Hepatocyte (in vitro differentiated cells): ENCODE measurements at places on chromosomes 4 and X. TPM values are rescaled to one million over a fixed set of nuclear protein-coding genes. Genes with fewer than 3 reads are reported as not detected.
A peak's percentile ranks its signal among the peaks of the same experiment; 100 is the strongest.

AKAP4 gene
- total RNA-seq = 0.23 TPM in 1 of 2 replicates, not detected in the other

DGAT2L6 gene
- total RNA-seq = not detected in 2 replicates

GABRG1 gene
- not detected in 2 replicates for total RNA-seq

FGF5 gene
- 0.04 TPM in 1 of 2 replicates, not detected in the other for total RNA-seq

WDR19 gene
- 27.5 and 30.3 TPM in 2 replicates for total RNA-seq

RAB39B gene
- 1.00 and 1.2 TPM in 2 replicates for total RNA-seq

ADAMTS3 gene
- 3.8 and 5.8 TPM in 2 replicates for total RNA-seq

NOX1 gene
- total RNA-seq = 2.5 and 3.0 TPM in 2 replicates

DNA sequence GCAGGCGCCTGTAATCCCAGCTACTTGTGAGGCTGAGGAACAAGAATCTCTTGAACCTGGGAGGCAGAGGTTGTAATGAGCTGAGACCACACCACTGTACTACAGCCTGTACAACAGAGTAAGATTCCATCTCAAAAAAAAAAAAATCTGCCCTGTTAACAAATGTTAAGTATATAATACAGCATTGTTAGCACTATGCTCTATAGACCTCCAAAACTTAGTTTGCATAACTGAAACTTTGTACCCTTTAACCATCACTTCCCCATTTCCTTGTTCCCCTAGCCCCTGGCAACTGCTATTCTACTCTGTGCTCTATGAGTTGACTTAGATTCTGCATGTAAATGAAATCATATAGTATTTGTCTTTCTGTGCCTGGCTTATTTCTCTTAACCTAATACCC is 76.7 kb downstream of the TAB3 start:
- DNase-seq = no peak

- no peak for DNase-seq
Measured at GRCh38 chr4:1790005-1790404, 3.1 kb upstream of the FGFR3 start.

DNA sequence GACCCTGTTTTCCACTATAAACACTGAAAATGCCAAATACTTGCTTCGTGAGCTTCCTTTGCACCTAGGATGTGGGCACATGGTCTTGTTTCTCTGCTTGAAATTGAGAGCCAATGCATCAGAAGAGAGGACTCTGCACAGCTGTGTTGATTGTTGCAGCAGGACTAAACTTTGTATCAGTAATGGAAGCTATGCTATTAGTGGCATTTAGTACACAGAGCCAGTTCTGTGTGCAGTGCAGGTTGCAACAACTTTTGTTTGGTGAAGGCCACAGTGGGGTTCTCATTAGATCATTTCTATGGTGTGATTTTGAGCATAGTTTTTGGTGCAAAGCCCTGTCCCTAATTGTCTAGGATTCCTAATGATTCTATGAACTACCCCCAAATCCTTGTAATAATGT is 54.4 kb upstream of the ANKRD17 start:
- no peak for DNase-seq

DNA sequence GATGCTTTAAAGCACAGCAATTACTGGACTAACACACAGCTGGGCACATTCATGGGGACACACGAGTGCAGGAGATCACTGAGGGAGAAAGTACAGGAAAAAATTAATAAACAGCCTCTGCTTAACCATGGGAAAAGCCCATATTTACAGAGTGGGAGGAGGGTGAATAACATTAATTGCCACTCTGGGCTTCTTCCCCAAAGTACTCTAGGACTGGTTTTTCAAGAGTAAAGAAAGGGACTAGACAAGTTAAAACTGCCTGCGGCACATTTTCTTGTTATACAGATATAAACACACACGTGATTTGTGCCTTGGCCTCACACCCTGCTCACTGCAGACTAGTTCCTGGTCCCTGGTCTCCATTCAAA is 179.7 kb upstream of the TET2 start:
- peak; percentile 59 for DNase-seq

- no peak for DNase-seq
Measured at GRCh38 chr4:171629182-171629581, 184.0 kb upstream of the GALNTL6 start.

DNA sequence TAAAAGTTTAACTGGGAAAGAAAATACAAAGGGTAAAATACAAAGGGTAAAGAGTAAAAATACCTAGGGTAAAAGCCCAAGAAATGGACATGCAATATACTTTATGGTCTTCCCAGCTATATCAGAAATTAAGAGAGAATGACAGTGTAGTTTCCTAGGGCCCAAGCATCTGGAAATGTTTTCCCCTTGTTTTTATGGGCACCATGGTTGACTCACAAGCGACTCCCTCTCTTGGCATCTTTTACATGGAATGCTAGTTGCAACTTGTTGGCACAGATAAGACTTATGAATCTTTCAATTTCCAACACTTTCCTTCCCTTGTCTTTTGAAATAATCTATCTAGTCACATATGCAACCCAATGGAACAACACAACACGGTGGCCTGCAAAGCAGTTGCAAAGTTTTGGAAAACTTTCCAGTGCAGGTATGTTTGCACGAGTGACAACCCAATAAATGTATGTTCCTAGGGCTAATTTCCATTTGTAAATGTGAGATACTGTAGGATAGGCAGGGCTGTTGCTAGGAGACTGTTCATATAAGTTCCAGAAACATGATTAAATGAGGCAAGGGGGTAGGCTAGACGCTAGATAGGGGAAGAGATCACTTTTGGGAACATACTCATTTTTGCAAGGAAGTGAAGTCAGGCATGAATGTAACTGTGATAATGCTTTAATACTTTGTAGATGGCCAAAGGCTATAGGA is 36.4 kb upstream of the CWH43 start:
- no peak for DNase-seq

DNA sequence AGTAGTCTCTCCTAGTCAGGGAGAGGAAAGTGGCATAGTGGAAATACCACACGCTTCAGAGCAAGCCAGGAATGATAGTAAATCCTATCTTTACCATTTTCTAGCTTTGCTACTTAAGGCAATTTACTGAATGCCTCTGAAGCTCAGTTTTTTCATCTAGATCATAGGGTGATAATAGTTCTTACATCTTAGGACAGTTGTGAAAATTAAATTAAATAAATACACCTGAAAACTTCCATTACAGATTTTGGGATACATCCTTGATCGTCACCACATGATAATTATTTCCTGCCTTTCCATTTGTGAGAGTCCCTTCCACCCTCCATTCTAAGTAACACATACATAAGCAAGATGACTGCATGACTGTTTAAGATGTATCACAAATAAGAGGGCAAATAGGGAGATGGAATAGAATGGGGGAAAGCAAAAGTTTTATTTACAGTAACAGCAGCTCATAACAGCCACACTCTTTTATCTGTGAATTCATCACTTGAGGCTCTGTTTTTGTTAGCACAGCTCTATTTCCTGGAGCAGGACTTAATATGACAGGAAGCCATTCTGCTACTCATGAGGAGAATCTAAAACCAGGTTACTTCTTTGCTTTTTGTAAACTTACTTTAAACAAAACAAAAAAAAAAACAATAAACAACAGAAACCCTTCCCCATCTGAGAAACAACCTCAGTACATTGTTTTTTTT is 13.4 kb downstream of the P2RY10 start:
- no peak for DNase-seq

DNA sequence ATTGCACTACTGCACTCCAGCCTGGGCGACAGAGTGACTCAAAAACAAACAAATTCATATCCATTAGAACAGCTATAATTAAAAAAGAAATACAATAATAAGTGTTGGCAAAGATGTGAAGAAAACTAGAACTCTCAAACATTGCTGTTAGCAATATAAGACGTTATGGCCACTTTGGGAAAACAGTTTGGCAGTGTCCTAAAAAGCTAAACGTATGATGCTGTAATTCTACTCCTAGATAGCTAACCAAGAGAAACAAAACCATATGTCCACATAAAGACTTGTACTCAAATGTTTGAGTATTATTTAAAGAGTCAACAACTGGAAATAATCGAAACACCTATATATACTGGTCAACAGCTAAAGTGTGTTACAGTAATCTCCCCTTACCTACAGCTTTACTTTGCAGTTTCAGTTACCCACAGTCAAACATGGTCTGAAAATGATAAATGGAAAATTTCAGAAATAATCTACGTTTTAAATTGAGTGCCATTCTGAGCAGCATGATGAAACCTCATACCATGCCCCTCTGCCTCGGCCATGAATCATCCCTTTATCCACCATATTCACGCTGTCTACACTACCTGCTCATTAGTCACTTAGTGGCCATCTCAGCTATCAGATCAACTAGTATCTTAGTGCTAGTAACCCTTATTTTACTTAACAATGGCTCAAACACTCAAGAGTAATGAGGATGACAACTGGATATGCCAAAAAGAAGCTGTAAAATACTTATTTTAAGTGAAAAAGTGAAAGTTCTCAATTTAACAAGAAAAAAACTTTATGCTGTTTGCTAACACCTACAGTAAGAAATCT is 4.9 kb downstream of the ELF2 start:
- no peak for DNase-seq

GRCh38 chrX:1516596-1517104 is 20.3 kb downstream of the P2RY8 start:
- no peak for DNase-seq

DNA sequence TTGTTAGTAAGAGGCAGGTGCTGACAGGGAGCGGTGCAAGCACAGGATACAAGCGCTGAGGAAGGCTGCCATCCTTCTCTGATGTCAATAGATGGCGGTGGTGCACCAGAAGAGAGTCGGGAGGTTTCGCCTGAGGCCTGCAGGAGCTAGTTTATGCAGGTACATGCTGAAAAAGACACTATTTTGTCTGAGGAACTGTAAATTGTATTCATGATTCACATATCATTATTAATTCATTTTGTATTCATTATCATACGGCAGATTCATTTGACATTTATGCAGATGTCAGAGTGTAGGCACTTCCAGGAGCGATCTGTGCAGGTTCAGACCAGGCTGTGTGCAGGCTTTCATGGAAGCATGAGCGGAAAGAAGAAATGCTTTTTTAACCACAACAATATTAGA is 824.0 kb downstream of the STIM2 start:
- DNase-seq = peak; percentile 88

- DNase-seq = no peak
Measured at GRCh38 chr4:44319129-44319528, 129.5 kb downstream of the KCTD8 start.

DNA sequence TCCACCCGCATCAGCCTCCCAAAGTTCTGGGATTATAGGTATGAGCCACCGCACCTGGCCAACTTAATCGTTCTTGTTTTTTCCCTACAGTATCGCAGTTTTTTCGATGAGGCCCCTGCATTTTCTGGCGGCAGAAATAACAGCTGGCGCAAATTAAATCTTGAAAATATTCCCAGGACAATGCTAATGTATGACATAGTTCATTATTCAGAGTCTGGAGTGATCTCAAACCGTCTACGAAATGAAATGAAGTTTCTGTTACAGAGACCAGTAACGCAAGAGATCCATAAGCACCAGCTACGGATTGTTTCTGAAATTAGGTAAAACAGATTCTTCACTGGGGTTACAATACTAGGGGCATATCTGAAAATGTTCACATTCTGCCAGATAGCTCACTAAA is 27.3 kb downstream of the CXorf58 start:
- DNase-seq = no peak

DNA sequence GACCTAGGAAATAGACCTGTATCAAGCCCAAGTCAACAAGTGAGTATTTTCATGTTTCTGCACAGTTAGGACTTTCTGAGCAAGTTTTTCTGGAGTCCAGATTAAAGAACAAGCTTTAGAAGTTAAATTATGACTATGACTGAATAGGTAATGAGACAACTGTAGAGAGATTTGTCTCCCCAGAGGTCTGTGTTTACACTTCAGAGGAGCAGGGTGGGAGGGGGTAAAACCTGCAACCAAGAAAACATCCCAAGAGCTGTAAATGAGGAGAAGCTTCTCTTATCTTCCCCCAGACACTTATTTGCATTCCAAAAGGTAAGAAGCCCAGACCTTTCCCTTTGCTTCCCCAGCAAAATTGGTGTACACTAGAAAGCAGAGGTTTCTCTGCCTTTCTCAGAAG is 22.1 kb upstream of the CEP135 start:
- no peak for DNase-seq

- DNase-seq = no peak
Measured at GRCh38 chr4:1523907-1524636, 117.8 kb upstream of the NKX1-1 start.

DNA sequence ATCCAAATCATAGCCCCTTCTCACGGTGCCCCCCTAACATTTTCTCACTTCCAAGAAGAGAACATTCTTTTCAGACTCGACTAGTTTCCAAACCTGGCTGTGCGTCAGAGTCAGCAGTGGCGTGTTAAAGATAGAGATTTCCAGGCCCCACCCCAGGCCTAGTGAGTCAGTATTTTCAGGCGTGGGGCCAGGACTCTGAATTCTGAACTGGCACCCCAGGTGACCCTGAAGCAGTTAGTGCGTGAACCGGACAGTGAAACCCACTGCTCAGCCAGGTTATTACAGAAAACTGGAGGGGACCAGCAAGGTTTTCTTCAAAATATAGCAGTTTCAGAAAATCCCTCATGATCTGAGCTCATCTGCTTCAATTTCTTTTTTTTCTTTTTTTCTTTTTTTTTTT is 35.0 kb upstream of the BCOR start:
- peak; percentile 66 for DNase-seq

DNA sequence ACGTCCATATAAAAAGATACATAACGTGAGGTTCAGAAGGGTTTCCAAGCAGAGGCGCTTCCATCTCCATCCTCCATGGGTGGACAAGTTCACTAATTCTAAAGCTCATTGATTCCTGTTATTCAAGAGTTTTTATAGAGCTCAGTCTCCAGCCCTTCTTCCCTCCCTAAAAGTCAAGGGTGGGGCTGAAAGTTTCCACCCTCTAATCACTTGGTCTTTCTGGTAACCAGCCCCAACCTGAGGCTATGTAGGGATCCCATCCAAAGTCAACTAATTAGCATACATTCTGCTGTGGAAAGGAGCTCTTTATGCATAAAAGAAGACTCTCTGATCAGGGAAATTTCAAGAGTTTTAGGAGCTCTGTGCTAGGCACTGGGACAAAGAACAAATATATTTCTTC is 46.9 kb upstream of the VEGFC start:
- no peak for DNase-seq

DNA sequence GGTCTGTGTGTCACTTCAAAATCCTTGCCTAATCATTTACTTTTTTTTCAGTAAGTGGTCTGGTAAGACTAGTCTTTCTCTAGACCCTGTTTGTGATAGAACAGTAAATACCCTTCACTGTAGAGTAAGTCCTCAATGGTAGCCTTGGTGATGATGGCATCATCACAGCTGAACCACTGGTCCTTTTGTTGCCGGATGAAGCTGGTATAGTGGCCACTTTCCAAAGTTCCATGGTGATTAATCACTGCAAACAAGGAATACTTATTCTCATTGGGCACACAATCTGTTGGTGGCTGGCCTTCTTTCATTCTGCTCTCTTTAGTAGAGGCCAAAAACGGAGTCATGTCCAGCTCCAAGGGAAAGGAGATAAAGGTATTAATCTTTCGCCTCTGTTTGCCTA is 2.9 kb downstream of the USP51 start:
- no peak for DNase-seq

DNA sequence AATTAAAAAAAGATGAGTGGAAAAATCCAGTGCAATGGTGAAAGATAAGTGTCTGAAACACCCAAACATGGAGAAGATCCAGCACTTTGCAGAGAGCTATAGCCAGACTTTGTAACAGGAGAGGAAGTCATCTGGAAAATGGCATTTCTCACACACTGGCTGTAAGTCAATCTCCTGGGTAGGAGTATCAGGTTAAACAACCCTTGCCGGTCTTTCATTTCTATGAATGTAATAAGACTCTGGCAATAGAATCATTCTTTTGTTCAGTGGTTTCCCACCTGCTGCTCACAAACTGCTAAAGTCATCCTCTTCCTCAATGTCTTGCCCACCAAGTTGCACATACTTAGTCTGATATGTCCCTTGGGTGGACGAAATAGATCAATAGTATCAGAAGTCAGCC is 94.0 kb upstream of the ATP8A1 start:
- no peak for DNase-seq

- no peak for DNase-seq
Measured at GRCh38 chr4:84167093-84167492, 332.0 kb downstream of the NKX6-1 start.
